EL (cell line): ENCODE measurements at places on chromosomes 3 and 15.
A peak's percentile ranks its signal among the peaks of the same experiment; 100 is the strongest.

GRCh38 chr15:93223803-93224202 lies 134.8 kb upstream of the RGMA start:
- DNase-seq = no peak

DNA sequence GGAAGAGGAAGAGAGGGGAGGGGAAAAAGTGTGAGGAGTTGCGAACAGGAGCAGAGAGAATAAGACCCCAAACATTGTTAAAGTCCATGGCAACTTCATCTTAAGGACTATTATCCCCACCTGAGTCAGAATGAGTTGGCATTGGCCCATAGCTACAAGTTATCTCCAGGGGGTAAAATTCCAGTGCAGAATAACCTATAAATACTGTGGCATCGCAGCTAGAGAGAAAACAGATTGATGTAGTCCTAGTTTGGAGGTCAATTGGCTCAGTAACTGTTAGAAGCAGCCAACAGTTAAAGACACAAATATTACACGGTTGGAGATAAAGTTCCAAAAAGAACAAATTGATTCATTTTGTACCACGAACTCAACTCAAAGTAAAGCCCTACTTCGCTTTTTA lies 313.9 kb upstream of the CCDC54 start:
- DNase-seq = peak; percentile 60

- DNase-seq = no peak
Measured at GRCh38 chr15:44319385-44319784, 30.9 kb downstream of the GOLM2 start.

DNA sequence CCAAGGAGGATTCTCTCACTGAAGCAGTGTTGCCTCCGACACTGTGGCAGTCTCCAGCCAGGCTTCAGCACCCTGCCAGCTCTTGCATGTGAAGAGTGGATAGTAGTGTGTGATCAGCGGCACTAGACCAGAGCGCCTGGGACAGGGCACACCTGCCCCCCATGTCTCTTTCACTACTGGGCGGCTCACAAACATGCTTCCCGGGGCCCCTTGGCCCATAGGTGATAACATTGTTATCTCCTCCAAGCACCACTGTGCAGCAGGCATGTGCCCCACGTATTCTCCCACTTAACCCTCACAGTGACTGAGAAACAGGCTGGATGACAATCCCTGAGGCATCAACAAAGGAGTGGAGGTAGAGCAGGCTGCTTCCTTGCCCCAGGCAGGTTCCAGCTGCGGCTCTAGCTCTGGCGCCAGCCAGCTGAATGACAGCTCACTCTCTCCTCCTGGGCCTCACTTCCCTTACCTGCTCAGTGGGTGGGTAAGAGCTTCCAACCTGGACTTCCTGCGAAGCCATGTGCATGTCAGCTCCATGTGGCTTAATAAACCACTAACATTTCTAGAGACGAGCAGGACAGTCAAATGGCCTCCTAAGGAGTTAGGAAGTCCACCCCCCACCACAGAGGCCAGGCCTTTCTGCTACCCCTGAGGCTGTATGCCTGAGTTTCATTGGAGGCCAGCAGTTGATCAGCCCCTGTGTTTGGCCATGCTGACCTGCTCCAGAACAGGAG lies 37.8 kb downstream of the KLF13 start:
- no peak for DNase-seq

DNA sequence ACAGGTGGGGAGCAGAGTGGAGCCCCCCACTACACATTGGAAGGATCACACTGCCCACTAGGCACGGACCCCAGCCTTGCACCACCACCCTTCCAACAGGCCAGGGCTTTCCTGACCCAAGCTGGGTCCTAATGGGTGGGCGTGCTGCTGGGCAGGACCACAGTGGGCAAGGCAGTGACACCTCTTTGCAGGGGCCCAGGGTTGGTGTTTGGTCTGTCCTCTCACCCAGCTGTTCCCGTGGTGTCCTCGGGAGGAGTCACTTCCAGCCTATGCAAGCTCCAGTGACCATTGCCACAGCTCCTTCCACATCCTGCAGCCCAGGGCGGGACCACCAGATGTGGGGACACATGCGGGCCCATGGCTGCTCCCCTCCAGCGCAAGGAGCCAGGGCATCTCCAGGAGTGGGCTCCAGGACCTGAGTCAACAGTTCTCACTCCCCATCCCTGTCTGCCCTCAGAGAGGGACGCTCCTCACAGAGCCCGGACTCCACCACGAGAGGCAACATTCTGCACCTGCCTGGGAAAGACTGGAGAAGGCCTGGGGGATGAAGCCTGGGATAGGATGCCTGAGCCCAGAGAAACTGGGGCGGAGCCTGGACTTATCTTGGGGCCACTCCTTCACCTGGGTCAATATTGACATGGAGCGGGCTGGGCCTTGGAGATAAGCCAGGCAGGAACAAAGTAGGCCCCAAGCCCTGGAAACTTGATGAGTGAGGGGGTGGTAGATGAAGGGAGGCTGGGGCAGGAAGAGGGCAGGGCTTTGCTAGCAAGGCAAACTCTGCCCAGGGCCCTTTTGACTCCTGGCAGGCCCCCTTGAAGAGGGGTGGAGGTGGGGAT lies 3.9 kb upstream of the VILL start:
- no peak for DNase-seq

DNA sequence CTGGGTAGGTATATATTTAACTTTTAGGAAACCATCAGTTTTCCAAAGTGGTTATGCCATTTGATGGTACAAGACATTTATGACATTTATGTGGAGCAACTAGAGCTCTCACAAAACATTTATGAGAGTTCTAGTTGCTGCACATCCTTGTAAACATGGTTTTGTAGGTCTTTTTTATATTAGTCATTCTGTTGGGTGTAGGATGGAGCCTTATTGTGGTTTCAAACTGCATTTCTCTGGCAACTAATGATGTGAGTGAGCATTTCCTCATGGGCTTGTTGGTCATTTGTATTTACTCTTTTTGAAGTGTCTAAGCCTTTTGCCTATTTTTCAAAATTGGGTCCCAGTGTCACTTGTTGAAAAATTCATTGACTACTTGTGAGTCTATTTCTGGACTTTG lies 45.7 kb upstream of the MGLL start:
- DNase-seq = peak; percentile 21

- DNase-seq = no peak
Measured at GRCh38 chr15:26571346-26571745, 201.5 kb downstream of the GABRB3 start.

- no peak for DNase-seq
Measured at GRCh38 chr15:64503640-64504039, 43.3 kb downstream of the ZNF609 start.

DNA sequence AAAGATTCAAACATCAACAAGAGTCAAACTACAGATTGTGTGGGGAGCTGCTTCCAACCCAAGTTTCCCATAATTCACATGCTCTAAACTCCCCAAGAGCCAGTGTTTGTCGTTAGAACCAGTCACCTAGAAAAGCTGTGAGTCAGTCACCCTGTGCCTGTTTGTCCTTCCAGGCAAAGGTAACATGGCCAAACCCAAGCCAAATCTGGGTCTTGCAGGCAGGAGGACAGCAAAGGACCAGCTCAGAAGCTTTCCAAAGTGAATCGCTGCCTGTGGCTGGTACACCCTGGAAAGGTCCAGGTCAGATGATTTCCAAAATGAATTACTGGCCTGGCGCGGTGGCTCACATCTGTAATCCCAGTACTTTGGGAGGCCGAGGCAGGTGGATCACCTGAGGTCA lies 251.5 kb downstream of the FAM43A start:
- DNase-seq = no peak

DNA sequence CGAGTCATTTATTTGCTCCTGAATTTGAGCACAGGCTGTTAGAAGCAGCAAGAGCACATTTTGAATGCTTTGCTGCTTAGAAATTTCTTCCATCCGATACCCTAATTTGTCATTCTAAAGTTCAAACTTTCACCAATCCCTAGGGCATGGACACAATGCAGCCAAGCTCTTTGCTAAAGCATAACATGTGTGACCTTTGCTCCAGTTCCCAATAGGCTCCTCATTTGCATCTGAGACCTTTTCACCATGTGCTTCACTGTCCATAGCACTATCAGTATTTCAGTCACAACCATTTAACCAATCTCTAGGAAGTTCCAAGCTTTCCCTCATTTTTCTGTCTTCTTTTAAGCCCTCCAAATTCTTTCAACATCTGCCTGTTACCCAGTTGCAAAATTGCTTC lies 1333.1 kb downstream of the SI start:
- no peak for DNase-seq

GRCh38 chr15:100338247-100338646 lies 3.5 kb downstream of the ADAMTS17 start:
- DNase-seq = no peak

DNA sequence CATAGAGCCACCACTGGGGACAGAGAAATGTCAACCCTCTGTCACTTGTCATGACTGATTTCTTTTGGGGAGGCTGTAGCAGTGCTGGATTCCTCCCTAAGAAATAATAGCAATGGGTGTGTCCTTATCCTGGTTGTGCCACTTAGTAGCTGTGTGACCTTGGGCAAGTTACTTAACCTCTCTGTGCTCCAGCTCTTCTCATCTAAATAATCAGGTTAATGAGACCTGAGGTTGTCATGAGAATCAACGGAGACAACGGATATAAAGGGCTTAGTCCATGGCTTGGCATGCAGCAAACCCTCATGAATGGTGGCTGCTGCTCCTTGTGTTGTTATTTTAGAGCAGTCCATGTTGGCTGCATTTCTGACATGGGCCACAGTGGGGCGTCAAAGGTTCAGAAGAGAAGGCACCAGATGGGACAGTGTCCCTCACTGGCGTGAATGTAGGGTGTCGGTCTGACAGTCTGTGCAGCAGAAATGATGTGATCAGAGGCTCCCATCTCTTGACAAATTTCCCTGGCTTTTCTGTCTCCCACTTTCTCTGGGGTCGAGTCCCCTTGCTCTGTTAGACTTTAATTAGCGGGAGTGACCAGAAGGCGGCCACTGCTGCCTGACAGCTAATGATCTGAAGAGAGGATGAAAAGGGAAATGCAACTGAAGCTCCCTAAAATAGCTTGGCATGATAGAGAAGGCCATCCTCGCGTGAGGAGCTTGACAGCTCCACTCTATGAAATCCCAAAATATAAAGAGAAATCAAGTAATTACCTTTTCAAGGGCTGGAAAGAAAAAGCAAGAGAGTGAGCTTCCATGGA lies 209.4 kb downstream of the CADPS start:
- DNase-seq = peak; percentile 55

GRCh38 chr15:71049706-71050422 lies 65.4 kb upstream of the THSD4 start:
- DNase-seq = peak; percentile 48

DNA sequence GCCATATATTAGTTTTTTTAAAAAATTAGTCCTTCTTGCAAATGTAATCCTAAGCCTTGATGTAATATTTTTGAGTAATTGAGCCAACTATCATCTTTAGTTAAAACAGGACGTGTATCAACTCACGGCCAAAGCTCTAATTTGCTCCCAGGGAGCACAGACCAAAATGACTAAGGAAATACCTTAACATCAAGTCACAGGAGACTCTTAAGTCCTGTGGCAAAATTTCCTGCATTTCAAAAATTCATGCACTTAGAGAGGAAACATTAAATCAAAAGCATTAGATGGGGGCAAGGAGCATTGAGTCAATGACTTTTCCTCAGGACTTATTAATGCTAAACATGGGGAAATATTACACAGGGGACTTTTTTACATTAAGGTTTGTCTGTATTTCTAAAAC lies 276.0 kb downstream of the MFSD1 start:
- peak; percentile 93 for DNase-seq

- peak; percentile 23 for DNase-seq
Measured at GRCh38 chr15:100723315-100723801, 121.0 kb downstream of the ASB7 start.

DNA sequence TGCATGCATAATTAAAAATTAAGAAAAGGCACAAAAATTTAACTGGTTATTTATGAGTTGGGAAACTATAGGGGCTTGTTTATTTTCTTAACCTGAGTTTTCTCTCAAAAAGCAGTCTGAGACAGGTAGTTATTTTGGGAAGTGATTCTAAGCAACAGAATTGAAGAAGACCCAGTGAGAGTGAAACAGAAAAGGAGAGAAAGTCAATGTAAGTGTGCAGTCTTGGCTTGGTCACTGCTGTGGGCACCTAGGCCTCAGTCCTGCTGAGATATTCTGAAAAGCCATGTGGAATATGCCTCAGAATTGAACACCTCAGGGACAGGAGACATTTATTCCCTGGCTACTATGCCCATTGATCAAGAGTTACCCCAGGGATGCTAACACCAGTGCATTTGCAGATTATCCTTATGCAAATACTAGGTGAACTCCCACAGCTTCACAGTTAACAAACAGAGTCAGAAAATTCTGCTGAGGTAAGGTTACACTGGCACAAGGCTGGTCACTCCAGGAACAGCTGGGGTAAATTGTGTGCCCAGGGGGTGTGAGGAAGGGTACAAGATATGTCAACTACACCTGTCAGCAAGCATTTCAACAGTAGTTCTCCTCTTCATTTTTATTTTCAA lies 222.7 kb downstream of the EFHB start:
- DNase-seq = no peak
